Effector memory CD4-positive, alpha-beta T cell (primary cell): ENCODE measurements at places on chromosomes 4 and X.
A peak's percentile ranks its signal among the peaks of the same experiment; 100 is the strongest.

GRCh38 chr4:73080789-73081188 lies 11.3 kb upstream of the COX18 start:
- no peaks in the 10 kb centered on the region for H3K4me1 ChIP-seq
- DNase-seq, result no peak
- H3K36me3 ChIP-seq, result peaks cover 39% of the 10 kb centered on the region
- no peak overlapping the region for H3K4me3 ChIP-seq
- H3K27ac ChIP-seq, result no peak overlapping the region
- no peaks in the 10 kb centered on the region for H3K27me3 ChIP-seq

DNA sequence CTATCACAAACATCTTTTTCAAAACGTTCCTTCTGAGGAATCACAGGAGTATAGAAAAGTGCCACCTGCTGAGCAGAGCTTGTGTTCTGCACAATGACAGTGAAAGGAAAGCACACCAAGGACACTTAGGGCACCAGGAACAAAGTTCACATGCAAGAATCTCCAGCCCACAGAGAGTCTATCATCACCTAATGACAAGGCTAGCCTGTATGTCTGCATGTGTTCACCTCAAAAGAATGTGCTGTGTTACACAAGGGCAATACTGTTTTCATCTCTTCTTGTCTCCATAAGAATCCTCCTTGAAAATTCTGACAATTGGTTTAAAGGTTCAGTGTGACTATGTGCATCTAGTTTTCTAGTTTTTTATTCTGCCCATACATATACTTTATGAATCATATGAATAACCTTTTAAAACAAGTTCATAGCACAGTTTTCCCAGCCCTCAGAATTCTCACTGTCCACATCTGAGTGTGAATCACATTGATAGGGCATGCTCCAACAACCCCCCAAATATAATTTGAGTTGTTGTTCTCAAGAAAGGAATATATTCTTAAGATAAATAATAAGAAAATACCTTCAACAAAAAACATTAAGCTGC lies 118.0 kb downstream of the PWWP3B start:
- no peaks in the 10 kb centered on the region for H3K36me3 ChIP-seq
- no peak overlapping the region for H3K4me3 ChIP-seq
- DNase-seq, result no peak
- H3K27ac ChIP-seq, result no peak overlapping the region
- no peaks in the 10 kb centered on the region for H3K27me3 ChIP-seq

DNA sequence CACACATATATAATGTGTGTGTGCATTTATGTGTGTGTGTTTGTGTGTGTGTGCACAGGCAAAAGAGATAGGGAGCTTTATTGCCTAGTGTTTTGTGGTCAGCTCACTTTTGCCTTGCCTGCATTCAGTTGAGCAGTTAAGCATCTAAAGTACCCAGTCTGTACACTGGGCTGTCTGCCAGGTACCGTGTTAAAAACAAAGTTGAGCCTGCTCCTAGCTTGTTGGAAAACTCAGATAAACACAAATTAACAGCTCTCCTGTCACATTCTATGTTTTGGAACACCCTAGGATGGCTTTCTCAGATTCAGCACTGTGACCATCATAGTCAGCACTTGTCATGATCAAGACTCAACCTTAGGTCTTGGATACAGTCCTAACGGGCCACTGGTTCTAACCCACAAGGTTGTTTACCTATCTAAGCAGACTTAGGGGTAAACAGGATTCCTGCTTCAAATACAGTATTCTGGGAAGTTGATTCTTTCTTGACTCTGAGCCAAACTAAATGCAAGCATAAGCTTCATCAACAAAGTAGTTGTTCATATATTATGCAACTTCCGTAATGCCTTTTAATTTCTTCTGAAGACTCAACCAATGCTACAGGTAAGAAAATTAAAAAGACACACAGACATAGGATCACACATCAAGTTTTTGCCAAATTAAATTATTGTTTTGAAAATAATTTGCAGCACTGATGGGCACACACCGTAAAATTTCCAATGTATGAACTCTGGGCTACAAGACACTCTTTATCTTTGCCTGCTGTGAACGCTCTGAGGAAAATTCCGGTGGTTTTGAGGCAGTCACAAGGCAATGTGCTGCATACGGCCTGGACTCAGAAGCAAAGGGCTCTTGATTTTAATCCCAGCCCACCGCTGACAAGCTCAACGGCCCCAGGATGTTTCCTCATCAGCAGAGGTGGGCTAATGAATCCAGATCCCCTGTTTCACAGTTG lies 11.3 kb upstream of the CD99 start:
- no peaks in the 10 kb centered on the region for H3K27me3 ChIP-seq
- no peak overlapping the region for H3K27ac ChIP-seq
- H3K4me1 ChIP-seq, result no peaks in the 10 kb centered on the region
- DNase-seq, result no peak

DNA sequence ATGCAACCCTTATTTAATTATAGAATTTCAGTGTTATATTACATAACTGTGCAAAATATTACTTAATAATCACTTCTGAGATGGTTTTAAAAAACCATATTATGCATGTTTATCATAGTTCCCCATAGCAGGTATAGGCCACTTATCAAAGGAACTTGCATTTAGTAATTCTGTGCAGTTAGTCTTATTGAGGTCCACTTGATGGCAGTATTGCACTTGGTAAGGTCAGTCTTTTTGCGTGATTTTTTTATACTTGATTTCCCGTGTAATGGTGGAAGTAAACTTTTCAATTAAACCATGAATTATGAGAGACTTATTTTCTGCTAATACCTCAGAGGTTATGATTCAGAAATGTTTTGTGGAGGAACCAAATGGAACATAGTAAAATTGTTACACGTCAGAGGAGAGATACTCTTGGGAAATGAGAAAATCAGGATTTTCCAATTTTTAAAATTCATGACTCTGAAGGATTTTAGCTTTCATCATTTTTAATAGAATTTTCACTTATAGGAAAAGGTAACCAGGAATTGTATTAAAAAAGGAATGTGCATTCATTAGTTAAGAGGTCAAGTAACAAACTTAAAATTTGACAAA lies 230.0 kb downstream of the CCSER1 start:
- no peaks in the 10 kb centered on the region for H3K4me1 ChIP-seq
- H3K36me3 ChIP-seq, result no peaks in the 10 kb centered on the region

DNA sequence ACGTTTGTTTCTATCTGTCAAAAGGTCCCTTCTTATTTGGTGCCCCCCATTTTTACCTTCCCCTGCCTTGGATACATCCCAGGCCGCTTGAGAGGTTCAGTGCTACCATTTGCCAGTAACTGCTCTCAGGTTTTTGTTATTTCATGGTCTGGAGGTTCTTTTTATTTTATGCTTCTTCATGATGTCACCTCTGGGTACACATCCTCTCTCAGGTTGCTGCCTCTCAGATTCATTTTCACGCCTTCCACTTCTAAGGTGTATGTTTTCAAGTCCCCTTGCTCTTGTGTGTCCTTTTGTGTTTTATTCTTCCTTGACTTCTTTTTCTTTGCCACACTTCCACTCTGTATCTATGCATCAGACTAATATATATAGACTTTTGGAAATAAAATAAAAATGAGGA lies 640.1 kb upstream of the AADAT start:
- H3K4me1 ChIP-seq, result no peaks in the 10 kb centered on the region
- H3K4me3 ChIP-seq, result no peak overlapping the region
- no peak overlapping the region for H3K27ac ChIP-seq
- H3K27me3 ChIP-seq, result no peaks in the 10 kb centered on the region

DNA sequence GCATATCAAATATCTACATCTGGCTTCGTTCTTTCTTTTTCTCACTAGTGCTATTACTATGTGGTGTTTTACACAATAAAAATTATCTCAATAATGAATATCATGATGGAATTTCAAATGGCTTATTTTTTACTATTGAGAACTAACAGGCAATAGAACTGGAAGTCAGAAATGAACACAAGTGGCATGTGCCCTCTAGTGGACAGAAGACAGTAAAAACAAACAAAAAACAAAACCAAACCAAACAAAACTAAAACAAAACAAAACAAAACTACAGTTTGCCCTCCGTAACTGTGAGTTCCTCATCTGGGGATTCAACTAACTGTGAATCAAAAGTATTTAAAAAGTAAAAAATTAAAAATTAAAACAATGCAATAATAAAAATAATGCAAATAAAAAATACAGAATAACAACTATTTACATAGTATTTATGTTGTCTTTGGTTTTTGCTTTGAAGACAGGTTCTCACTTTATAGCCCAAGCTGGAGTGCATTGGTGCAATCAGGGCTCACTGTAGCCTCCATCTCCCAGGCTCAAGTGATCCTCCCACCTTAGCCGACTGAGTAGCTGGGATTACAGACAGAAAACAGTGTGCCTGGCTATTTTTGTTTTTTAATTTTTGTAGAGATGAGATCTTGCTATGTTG lies 195.6 kb upstream of the TACR3 start:
- no peak overlapping the region for H3K4me3 ChIP-seq
- H3K27ac ChIP-seq, result no peak overlapping the region
- no peak for DNase-seq
- no peaks in the 10 kb centered on the region for H3K36me3 ChIP-seq
- H3K27me3 ChIP-seq, result no peaks in the 10 kb centered on the region

DNA sequence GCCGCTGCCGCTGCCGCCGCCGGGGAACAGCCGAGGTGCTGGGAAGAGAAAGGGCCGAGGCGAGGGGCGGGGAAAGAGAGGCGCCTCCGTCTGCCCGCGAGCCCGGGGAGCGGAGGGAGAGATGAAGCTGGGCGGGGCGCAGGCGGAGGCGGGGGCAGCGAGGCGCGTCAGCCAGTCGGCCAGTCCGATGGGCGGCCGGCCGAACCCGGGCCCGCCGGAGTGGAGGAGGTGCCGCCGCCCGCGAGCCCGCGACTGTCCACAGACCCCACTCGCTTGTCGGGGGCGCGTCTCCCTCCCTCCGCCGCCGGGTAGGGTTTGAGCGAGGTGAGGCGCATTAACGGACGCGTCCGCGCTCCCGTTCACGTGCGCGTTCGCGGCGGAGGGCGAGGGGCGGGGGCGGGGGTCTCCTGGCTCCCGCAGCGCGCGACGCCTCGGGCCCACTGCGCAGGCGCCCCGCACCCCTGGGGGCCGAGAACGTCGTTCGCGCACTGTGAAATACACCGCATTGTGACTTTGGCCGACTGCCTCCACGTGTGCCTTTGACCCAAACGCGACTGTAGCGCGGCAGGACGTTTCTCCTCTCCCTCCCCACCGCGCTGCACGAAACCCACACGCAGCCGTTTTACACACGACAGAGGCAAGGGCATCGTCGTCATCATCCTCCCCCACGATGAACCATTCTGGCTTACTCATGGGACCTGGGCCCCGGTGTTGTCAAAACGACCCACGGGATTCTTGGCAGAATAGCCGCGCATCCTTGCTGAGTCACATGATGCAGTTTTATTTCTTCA lies at the start of gene NUDT11:
Gene NUDT11, minus strand, starts transcription at position 92 of the 791 bp plus-strand sequence. CDS start 148 bp downstream, outside the sequence.
- H3K27me3 ChIP-seq, result no peaks in the 10 kb centered on the region
- no peaks in the 10 kb centered on the region for H3K36me3 ChIP-seq
- no peaks in the 10 kb centered on the region for H3K4me1 ChIP-seq
- peak within 1 kb of the TSS; percentile 49 for H3K4me3 ChIP-seq

DNA sequence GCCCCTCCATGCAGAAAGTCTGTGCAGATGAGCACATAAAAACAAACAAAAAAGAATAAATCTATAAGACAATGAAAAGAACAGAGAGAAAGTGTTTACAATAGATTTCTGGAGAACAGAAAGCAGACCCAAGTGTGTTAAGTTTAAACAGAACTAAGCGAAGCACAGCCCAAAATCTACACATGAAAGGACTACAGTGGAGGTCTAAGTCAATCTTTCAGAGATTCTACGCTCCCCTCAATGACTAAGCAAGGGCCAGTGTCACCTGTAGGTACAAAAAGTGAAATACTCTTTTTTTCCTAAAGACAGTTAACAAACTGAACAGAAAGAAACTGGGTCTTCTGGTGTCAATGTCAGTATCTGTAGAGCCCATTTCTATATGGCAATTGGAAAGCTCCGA lies 18.2 kb downstream of the CLOCK start:
- no peak for DNase-seq
- H3K36me3 ChIP-seq, result no peaks in the 10 kb centered on the region
- no peak overlapping the region for H3K27ac ChIP-seq
- no peaks in the 10 kb centered on the region for H3K4me1 ChIP-seq
- no peak overlapping the region for H3K4me3 ChIP-seq

DNA sequence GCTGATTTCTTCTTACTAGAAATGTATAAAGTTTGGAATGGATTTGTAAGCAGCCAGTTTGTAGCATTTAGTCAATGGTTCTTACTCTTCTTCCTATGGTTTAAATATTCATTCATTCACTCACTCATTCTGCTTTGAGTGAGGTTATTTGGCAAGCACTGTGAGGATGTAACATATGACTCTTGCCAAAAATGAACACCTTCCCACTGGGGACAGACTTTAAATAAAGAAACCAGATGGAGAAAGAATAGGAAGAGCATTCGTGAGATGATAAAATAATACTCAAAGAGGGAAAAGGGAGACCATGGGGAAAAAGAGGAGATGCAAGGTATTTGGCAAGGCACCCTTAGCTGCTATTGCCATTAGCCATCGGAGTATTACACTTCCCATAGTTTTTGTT lies 586.1 kb downstream of the ADGRL3 start:
- H3K27me3 ChIP-seq, result no peaks in the 10 kb centered on the region
- no peaks in the 10 kb centered on the region for H3K36me3 ChIP-seq
- H3K4me3 ChIP-seq, result no peak overlapping the region
- no peaks in the 10 kb centered on the region for H3K4me1 ChIP-seq
- no peak overlapping the region for H3K27ac ChIP-seq

- no peaks in the 10 kb centered on the region for H3K27me3 ChIP-seq
- no peak overlapping the region for H3K27ac ChIP-seq
- peak overlapping the region; percentile 39 for H3K4me3 ChIP-seq
- no peaks in the 10 kb centered on the region for H3K36me3 ChIP-seq
Measured at GRCh38 chr4:44447563-44448504, 775 bp downstream of the KCTD8 start.

DNA sequence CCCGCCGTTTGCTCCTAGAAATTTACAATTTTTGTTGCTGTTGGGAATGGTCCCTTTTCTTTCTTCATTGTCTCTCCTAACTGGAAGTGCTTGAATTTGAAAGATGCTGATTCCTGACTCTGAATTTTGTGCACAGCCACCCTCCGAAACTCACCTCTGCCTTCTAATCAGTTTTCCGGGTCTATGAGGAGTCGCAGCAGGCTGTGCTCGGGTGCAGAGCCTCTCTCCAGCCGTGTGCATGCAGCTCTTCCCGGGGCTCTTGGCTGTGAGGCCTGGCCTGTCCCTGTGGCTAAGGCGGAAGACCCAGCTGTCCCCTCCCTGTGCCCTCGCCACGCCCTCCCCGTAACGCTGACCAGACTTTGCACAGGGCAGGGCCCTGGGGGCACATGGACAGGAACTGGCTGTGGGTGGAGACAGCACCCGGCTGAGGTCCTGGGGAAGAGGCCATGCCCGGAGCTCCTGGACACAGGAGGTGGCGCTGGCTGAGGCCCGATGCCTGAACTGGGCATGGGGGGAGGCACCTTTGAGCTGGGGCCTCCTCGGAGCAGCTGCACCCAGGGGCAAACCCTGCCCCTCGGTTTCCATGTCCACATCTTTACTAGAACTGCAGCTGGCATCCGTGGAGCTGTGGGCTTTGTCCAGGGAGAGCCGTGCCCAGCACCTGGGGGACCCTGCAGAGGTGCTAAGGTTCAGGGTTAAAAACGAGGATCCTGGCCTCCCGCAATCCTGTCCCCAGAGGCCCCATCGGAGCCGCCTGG lies 32.6 kb upstream of the SPON2 start:
- DNase-seq, result no peak
- peaks cover 32% of the 10 kb centered on the region for H3K4me1 ChIP-seq
- H3K36me3 ChIP-seq, result no peaks in the 10 kb centered on the region

GRCh38 chr4:37531151-37531550 lies 155.0 kb downstream of the RELL1 start:
- H3K27me3 ChIP-seq, result no peaks in the 10 kb centered on the region
- H3K4me3 ChIP-seq, result no peak overlapping the region
- no peaks in the 10 kb centered on the region for H3K4me1 ChIP-seq
- DNase-seq, result no peak
- no peak overlapping the region for H3K27ac ChIP-seq
